GM23338 (cell line): ENCODE measurements at places on chromosomes 1 and 21. TPM values are rescaled to one million over a fixed set of nuclear protein-coding genes. Genes with fewer than 3 reads are reported as not detected.

GRCh38 chr1:235888119-235888643, 21.5 kb upstream of the LYST start:
- DNase-seq = no peak

GRCh38 chr21:33251119-33251518, 15.0 kb upstream of the IL10RB start:
- DNase-seq = no peak

ECM1 gene
- 0.43 and 1.1 TPM in 2 replicates for total RNA-seq

DNA sequence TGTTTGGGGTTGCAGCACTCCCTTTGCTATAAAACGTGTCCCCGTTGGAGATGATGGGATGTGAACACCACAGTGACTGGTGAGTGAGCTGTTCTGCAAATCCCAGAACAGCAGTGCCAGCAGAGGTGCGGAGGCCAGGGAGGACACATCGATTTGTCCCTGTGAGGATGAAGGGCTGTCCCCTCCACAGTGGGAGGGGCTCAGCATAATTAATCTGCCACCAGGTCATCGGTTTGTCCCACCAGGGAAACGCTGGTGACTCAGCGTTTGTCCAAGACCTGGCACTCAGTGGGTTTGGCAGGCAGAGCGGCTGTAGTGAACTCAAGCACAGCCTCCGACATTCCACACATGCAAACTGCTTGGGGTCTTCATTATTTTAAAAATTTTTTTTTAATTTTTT, 22.8 kb upstream of the PDE9A start:
- DNase-seq = no peak

GRCh38 chr1:23214640-23215039, 2.7 kb downstream of the HTR1D start:
- no peak for DNase-seq

GRCh38 chr1:193187114-193187513, 701 bp upstream of the B3GALT2 start:
- DNase-seq = no peak

- no peak for DNase-seq
Observed at GRCh38 chr1:179264507-179264906, 29.1 kb upstream of the SOAT1 start.

DNA sequence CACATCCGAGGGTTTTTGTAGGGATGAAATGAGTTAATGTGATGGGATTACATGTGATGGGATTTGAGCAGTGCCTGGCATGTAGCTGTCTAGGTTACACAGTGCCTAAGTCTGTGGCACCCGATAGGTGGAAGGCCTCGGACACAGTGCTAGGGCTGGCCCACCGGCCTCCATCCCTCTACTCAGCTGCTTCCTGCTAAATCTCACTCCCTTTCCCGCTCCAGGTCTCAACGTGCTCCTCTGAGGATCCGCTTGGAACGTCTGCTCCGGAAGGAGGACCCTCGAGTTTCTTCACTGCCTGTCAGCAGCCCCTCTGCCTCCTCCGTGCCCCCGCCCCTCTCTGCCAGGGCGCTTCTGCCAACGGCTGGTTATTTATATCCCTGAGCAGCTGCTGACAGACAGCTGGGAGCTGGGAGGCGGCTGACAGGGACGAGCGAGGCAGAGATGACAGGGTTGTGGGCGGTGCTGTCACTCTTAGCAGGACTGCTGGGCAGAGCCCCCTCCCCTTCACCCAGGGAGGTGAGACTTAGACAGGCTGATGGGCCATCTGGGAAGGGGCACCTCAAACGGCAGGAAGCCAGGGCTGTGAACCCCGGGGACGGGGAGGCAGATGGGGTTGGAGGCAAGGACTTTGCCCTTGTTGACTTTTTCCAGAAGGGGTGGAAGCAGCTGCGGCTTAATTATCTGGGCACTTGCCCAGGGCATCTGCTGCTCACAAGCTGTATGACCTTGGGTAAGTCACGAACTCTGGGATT, 26.6 kb upstream of the LRRN2 start:
- DNase-seq = no peak

GRCh38 chr1:241639623-241640148, 483 bp downstream of the CHML start:
- peak; percentile 65 for DNase-seq

DNA sequence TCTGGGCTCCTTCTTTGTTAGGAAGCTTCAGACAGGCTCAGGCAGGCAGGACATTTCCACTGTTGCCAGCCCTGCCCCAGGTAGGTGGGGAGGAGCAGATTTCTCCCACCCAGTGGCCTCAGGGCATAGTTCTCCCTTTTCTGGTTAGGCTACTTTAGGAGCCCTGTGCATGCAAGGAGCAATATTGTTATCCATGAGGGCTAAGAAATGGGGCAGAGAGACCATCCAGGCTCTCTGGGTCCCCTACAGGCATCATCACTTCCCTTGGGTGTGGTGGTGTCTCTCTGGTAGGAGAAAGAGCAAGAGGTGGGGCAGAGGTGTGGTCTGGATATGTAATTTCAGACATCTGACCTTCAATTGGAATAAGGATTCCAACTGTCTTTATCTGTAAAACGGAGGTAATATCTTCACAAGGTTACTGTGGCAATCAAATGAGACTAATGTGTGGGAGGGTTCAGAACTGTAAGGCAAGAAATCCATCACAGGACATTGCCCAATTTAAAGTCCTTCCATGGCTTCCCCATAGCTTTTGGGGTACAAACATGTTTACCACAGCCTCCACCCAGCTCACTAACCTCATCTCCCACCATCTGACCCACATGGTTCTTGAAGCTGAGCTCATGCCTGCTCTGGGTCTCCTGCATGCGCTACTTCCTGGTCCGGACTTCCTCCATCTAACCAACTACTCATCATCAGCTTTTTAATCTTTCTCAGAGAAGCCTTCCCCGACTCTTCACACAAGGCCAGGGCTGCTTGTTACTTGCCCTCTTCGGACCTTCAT, 26.1 kb downstream of the PCAT6 start:
- DNase-seq = peak; percentile 32

PGLYRP4 gene
- not detected in 2 replicates for total RNA-seq

DNA sequence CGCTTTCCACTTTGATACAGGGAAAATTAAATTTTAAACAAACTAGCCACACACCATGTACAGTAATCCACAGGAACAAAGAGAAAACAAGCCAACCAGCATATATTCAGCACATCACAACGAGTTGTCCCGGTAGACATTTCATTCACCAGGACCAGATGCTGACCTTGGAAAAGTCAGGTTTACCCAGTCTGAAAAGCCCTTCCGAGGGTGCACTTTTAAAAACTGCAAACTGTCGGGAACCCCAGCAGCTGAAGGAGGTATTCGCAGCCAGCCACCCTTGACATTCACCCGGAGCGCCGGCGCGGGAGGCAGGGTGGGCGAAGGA, 1.2 kb downstream of the MCOLN3 start:
- no peak for DNase-seq

DNA sequence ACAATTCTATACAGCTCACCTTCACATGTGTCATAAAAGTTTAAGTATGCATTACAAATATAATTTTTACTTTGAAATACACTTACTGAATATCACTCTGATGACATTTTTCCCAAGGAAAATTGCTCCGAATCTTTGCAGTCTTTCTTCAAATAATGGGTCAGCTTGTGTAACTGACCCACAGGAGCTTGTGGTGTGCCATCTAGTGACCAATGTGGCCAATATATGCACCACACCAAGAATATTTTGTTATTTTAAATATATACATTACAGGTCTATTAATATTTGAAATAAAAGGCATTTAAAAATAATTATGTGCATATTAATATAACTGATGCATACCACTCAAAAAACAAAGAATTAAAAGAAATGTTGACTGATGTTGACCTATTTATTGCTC, 271.4 kb downstream of the TBX15 start:
- peak; percentile 22 for DNase-seq

DNA sequence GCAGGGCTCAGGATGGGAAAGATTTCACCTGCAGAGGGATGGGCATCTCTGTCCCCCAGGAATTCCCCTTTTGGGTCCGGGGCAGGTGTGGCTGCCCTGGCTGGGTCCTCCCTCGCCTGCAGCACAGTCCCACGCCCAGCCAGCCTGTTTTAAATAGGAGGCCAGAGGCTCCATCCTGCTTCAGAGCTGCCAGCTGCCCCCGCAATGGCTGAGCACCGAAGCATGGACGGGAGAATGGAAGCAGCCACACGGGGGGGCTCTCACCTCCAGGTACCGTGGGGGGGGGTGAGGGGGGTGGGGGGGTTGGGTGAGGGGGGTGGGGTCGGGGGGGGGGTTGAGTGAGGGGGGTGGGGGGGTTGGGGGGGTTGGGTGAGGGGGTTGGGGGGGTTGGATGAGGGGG, 3.6 kb downstream of the SCNN1D start:
- peak; percentile 64 for DNase-seq

TTLL7 gene
- 2.6 and 4.1 TPM in 2 replicates for total RNA-seq

LRRC71 gene
- not detected in 2 replicates for total RNA-seq
